Heart right ventricle (tissue), 16 donors: ENCODE measurements at places on chromosomes 3 and 15. TPM values are rescaled to one million over a fixed set of nuclear protein-coding genes. Genes with fewer than 3 reads are reported as not detected.

- peaks cover 4% of the 10 kb centered on the region for H3K4me1 ChIP-seq
- no peaks in the 10 kb centered on the region for H3K27me3 ChIP-seq
- peak; percentile 88 for DNase-seq
- H3K36me3 ChIP-seq = no peaks in the 10 kb centered on the region
- H3K4me3 ChIP-seq = peak overlapping the region; percentile 96
- H3K27ac ChIP-seq = peak overlapping the region; percentile 90
Measured at GRCh38 chr15:75455424-75455981, 4.0 kb upstream of the SIN3A start.

GRCh38 chr3:120693439-120694171, 11.6 kb upstream of the HGD start:
- peaks cover 36% of the 10 kb centered on the region for H3K36me3 ChIP-seq
- no peaks in the 10 kb centered on the region for H3K27me3 ChIP-seq
- H3K27ac ChIP-seq = no peak overlapping the region
- H3K4me1 ChIP-seq = no peaks in the 10 kb centered on the region
- H3K4me3 ChIP-seq = no peak overlapping the region
- no peak for DNase-seq

GRCh38 chr3:189869165-189869564, 238.0 kb downstream of the TP63 start:
- DNase-seq = no peak
- H3K36me3 ChIP-seq = no peaks in the 10 kb centered on the region
- H3K4me3 ChIP-seq = no peak overlapping the region
- no peaks in the 10 kb centered on the region for H3K4me1 ChIP-seq

DNA sequence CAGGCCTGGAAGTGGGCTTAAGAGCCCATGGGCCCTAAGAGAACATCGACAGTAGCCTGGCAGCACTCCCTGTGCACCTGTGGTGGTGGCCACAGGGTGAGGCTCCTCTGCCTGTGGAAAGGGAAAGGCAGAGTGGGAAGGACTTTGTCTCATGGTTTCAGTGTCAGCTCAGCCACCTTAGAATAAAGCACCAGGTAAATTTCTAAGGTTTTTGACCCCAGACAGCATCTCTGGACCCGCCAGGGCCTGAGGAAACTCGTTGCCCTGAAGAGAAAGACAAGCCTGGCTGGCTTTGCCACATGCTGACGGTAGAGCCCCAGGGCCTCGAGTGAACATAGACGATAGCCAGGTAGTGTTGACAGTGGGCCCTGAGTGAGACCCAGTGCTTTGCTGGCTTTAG, 22.1 kb downstream of the GOLGA6A start:
- H3K4me1 ChIP-seq = no peaks in the 10 kb centered on the region
- no peaks in the 10 kb centered on the region for H3K27me3 ChIP-seq
- H3K36me3 ChIP-seq = no peaks in the 10 kb centered on the region
- H3K27ac ChIP-seq = no peak overlapping the region
- no peak overlapping the region for H3K4me3 ChIP-seq

- no peak overlapping the region for H3K27ac ChIP-seq
- peaks cover 26% of the 10 kb centered on the region for H3K4me1 ChIP-seq
- H3K36me3 ChIP-seq = no peaks in the 10 kb centered on the region
- no peaks in the 10 kb centered on the region for H3K27me3 ChIP-seq
Measured at GRCh38 chr3:5011555-5012256, 32.5 kb downstream of the BHLHE40 start.

Gene CORO2B
- total RNA-seq = 4.1 TPM

- H3K4me1 ChIP-seq = no peaks in the 10 kb centered on the region
- no peak overlapping the region for H3K4me3 ChIP-seq
- H3K27ac ChIP-seq = no peak overlapping the region
Measured at GRCh38 chr3:135950941-135951340, 14.6 kb upstream of the PPP2R3A start.

DNA sequence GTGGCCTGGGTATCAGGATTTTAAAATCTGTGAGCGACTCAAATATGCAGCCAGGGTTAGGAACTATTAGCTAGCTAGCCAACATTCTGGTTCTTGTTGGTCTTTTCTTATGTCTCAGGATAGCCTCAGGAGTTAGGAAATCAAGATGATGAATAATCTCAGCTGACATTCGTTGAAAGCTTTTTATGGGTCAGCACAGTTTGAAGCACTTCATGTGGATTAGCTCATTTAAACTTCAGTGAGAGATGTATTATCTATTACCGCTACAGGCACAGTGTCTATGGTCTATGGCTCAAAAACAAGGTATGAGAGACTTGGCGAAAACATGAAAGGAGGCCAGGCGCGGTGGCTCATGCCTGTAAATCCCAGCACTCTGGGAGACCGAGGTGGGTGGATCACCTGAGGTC, 187.5 kb upstream of the THRB start:
- no peak for DNase-seq
- no peak overlapping the region for H3K4me3 ChIP-seq
- H3K36me3 ChIP-seq = no peaks in the 10 kb centered on the region
- H3K27me3 ChIP-seq = no peaks in the 10 kb centered on the region
- no peak overlapping the region for H3K27ac ChIP-seq

Gene PRSS50
- 0.28 TPM for total RNA-seq

GRCh38 chr3:156356537-156357363, 198.2 kb downstream of the SSR3 start:
- no peaks in the 10 kb centered on the region for H3K4me1 ChIP-seq
- DNase-seq = no peak
- no peaks in the 10 kb centered on the region for H3K36me3 ChIP-seq
- no peak overlapping the region for H3K27ac ChIP-seq
- no peak overlapping the region for H3K4me3 ChIP-seq
- no peaks in the 10 kb centered on the region for H3K27me3 ChIP-seq

DNA sequence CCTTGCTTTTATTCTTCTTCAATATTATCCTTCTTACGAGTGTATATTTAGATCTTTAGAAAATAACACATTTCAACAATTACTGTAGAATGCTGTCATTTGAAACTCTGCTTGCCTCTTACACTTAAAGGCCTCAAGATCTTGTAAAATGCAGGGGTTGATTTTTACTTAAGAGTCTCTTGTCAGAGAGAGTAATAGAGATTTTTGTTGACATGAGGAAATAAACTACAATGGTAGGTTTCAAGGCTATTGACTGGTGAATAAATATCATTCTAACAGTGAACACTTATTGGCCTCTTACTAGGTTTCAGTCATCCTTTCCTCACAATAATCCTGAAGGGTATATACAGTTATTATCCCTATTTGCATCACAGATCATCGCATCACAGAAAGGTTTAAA, 344.6 kb downstream of the GBE1 start:
- no peaks in the 10 kb centered on the region for H3K36me3 ChIP-seq
- H3K27ac ChIP-seq = no peak overlapping the region
- no peak overlapping the region for H3K4me3 ChIP-seq

GRCh38 chr15:100596792-100597191, 5.2 kb downstream of the LINS1 start:
- H3K36me3 ChIP-seq = no peaks in the 10 kb centered on the region
- H3K27ac ChIP-seq = peak overlapping the region; percentile 78
- no peaks in the 10 kb centered on the region for H3K27me3 ChIP-seq
- H3K4me3 ChIP-seq = no peak overlapping the region

GRCh38 chr15:35448294-35448693, 97.7 kb downstream of the DPH6 start:
- H3K36me3 ChIP-seq = peaks cover 34% of the 10 kb centered on the region
- H3K4me3 ChIP-seq = no peak overlapping the region
- no peaks in the 10 kb centered on the region for H3K27me3 ChIP-seq
- no peaks in the 10 kb centered on the region for H3K4me1 ChIP-seq

Gene UBP1
- 39.1 TPM for total RNA-seq

Gene CD86
- 1.3 TPM for total RNA-seq

- H3K36me3 ChIP-seq = no peaks in the 10 kb centered on the region
- DNase-seq = no peak
- H3K4me3 ChIP-seq = no peak overlapping the region
- H3K27me3 ChIP-seq = no peaks in the 10 kb centered on the region
- H3K4me1 ChIP-seq = no peaks in the 10 kb centered on the region
- H3K27ac ChIP-seq = no peak overlapping the region
Measured at GRCh38 chr15:49650676-49651075, 29.8 kb downstream of the DTWD1 start.

DNA sequence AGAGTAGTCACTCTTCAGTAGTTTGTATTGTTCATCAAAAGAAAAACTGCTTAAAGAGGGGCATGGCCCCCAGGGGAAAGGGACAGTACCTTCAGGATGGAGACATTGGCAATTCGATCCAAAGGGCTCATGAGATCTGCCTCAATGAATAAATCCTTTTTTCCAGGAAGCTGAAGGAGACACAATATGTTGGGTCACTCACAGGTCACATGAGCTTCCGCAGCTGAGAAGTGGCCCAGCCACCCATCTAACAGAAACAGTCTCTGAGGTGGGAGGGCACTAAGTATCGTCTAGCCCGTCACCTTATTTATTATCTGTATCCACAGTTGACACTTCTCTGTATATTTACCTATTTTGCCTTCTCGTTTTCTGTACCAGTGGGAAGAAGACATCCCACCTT, 4.7 kb downstream of the VPS33B start:
- no peaks in the 10 kb centered on the region for H3K27me3 ChIP-seq
- no peaks in the 10 kb centered on the region for H3K36me3 ChIP-seq
- no peak overlapping the region for H3K27ac ChIP-seq
- H3K4me3 ChIP-seq = no peak overlapping the region
- peaks cover 6% of the 10 kb centered on the region for H3K4me1 ChIP-seq
- no peak for DNase-seq

DNA sequence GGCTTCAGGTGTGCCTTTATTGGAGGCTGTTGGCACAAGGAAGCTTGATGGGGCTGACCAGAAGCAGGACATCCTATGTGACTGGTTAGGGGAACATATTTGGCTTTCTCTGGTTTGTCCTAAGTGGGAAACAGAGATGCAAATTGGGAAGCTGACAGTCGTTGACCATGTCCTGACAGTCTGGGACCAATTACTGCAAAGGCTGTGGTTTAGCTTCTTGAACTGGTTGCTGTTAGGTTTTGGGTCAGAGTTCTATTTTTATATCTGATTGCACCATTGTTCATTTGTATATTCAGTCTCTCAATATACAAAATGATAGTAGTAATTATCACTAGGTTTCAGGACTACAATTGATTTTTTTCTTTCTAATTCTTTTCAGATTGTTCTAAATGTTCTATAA, 36.8 kb downstream of the SNTN start:
- no peaks in the 10 kb centered on the region for H3K27me3 ChIP-seq
- H3K4me3 ChIP-seq = no peak overlapping the region
- H3K4me1 ChIP-seq = no peaks in the 10 kb centered on the region
- H3K36me3 ChIP-seq = no peaks in the 10 kb centered on the region
- no peak overlapping the region for H3K27ac ChIP-seq

GRCh38 chr15:48358229-48359152, 27.3 kb downstream of the DUT start:
- no peaks in the 10 kb centered on the region for H3K36me3 ChIP-seq
- DNase-seq = no peak
- H3K4me1 ChIP-seq = peaks cover 17% of the 10 kb centered on the region
- H3K4me3 ChIP-seq = no peak overlapping the region
- no peaks in the 10 kb centered on the region for H3K27me3 ChIP-seq

Gene DAPK2
- 34.2 TPM for total RNA-seq

GRCh38 chr15:41620536-41621199, 39.5 kb upstream of the MGA start:
- H3K36me3 ChIP-seq = no peaks in the 10 kb centered on the region
- DNase-seq = no peak
- no peaks in the 10 kb centered on the region for H3K27me3 ChIP-seq
- H3K4me3 ChIP-seq = peak overlapping the region; percentile 69
- H3K27ac ChIP-seq = peak overlapping the region; percentile 59
